ENCODE measurements at places on chromosomes 1 and 21.

- DNase-seq: no peak
Measured at GRCh38 chr1:232421143-232421796, 208.7 kb downstream of the SIPA1L2 start.

DNA sequence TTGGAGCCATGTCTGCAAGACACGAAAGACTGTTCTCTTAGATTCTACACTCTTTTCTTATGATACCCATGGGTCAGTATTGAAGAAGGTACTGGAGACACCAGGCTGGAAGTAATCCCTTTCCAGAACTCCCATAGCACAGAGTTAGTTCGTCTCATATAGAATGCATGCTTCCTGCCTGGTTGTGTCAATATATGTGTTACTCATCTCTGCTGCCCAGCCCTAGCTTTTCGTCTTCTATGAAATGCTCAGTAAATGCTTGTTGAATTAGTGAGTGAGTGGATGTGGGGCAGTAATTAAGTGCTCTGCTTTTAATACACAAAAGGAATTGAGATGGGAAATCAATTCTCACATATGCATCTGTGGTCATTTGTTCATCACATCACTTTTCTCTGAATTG lies 32.1 kb downstream of the ADCY10 start:
- peak; percentile 45 for DNase-seq

DNA sequence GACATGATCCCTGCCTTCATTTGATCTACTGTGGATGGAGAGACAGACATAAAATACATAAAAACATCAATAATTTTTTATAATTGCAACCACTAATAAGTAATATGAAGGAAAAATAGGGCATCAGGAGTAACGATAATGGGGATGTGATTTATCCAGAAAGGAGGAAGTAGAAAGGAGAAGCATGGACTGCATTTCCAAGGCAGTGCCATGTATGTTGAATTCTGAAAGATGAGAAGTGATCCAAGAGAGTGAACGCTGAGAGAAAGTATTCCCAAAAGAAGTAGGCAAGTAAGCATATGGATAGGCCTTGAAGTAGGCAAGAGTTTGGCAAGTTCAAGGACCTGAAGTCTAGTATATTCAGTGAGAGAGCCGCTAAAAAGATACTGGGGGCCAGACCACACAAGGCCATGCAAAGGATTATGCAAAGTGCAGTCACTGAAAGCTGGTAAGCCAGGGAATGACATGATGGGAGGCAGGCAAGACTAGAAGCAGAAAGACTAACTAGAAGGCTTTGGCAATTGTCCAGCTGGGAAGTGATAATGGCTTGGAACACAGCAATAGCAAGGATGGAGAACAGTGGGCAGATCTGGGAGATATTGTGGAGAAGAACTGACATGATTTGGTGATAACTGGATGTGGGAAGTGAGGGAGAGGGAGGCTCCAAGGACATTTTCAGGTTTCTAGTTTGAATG lies 85.9 kb downstream of the TM2D1 start:
- peak; percentile 20 for DNase-seq

DNA sequence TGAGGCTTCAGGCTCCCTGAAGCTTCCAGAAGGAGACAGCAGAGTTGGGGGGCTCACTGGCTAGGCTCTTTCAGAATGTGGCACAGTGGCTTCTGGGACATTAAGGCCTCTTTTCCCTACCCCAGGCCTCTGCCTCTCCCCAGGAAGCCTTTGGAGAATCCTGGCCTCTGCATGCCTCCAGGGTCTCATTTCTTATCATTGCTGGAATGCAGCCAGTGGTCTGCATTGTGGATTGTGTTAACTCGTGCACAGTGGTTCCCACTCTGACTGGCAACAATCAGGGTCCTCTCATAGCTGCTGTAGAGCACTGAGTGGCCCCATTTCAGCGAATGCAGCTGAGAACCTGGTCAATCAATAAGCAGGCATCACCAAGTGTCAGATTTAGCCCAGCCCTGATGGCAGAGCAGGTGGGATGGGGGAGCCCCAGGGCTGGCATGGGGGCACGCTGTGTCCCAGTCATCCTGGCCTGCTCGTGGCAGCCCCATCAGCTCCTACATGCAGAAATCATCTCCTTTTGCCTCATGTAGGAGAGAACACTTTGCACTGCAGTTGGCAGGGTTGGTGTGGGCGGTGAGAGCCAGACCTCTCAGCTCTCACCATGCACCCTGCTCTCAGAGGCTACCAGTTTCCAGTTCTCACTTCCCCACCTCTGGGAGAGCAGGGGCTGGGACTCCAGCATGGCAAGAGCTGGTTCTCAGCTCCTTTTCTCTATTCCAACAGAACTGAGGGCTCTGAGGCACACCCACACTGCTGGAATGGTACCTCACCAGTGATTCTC lies 13.4 kb downstream of the ADORA1 start:
- DNase-seq: no peak

GRCh38 chr1:79478160-79478559 lies 471.6 kb upstream of the ADGRL4 start:
- DNase-seq: no peak

GRCh38 chr1:91778964-91779363 lies 107.0 kb downstream of the TGFBR3 start:
- no peak for DNase-seq

DNA sequence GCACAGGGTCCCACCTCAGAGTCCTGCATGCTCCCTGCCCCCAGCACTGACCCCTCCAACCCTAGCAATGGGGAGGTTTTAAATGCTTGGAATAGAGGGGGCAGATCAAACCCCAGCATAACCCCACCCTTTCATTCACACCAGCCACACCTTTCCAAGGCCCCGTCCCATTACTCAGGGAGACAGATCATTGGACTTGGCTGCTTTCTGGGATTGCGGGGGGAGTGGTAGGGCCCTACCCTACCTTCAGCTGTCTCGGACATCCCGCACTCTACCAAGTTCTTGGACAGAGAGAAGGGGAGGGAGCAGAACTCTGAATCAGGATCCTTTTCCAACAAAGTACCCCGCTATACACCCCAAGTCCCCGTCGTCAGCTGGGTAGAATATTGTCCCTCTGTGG lies 983 bp downstream of the PADI2 start:
- DNase-seq: no peak

GRCh38 chr1:222912730-222913129 lies 97.9 kb downstream of the DISP1 start:
- DNase-seq: peak; percentile 47

DNA sequence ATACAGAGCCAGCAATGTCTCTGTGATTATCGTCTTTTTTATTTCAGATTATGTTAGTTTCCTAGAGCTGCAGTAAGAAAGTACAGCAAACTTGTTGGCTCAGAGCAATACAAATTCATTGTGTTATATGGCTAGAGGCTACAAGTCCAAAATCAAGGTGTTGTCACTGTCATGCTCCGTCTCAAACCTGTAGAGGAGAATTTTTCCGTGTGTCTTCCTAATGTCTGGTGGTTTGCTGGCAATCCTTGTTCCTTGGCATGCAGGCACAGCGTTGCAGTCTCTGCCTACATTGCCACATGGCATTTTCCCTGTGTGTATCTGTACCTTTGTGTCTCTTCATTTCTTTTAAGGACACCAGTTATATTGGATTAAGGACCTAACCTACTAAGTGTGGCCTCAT lies 244.4 kb downstream of the LRRIQ3 start:
- DNase-seq: no peak

GRCh38 chr1:56901716-56902115 lies 47.1 kb downstream of the C8A start:
- no peak for DNase-seq

DNA sequence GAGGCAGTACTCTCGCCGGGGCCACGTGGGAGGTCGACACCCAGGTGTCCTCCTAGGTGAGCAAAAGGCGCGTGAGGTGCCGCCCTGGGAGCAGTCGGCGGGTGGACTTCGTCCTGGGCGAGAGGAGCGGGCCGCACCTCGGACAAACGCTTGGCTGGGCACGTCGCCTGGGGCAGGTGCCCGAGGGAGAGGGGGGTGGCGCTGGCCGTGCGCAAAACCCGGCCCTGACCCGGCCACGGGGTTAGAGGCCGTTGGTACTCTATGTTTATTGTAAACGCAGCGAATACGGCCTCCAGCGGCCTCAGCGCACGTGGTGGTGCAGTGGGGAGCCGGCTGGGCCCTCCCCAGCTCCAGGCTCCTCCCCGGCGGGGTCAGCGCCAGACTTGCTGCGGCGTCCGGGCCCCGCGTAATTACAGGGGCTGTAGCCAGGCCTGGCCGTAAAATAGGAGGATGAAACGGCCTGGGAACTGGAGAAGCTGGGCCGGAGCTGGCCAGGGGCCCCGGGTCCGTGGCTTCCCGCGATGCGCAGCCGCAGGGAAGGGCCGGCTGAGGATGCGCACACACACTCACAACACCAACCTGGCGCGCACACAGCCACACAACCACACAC lies 1.6 kb upstream of the EFNA1 start:
- DNase-seq: no peak

DNA sequence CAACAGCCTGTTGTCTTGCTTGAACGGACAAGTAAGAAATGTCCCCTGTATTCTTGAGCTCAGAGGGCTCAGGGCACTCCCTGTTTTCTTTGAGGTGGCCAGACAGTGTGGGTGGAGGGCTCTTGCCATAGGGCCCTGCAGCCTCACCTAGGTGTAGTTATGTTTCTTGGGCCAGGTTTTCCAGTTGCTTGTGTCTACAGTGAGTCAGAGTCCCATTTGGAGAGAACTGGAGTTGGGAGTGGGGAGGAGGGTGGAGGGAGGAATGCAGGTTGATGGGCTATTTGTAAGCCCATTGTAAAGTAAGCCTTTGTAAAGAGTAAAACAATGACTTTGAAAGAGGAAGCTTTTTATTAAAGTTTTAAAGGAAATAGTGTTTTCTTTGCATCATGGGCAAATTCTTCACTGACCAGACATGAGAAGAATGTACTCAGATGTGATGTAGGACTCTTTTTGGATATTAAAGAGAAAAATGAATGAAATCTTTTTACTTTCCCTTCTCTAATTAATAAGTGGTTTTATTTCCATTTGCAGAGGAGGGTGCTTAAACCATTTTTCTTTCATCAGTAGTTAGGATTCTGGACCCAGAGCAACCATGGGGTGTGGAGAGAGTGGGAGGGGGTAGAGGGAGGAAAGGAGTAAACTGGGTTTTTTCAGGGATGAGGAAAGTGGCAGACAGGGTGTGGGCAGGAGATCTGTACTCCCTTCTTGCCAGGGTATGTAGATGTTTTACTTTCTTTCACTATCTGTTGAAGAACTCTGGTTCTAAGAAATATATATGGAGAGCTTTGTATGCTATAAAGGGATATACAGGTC lies 45.1 kb upstream of the MACF1 start:
- peak; percentile 52 for DNase-seq

DNA sequence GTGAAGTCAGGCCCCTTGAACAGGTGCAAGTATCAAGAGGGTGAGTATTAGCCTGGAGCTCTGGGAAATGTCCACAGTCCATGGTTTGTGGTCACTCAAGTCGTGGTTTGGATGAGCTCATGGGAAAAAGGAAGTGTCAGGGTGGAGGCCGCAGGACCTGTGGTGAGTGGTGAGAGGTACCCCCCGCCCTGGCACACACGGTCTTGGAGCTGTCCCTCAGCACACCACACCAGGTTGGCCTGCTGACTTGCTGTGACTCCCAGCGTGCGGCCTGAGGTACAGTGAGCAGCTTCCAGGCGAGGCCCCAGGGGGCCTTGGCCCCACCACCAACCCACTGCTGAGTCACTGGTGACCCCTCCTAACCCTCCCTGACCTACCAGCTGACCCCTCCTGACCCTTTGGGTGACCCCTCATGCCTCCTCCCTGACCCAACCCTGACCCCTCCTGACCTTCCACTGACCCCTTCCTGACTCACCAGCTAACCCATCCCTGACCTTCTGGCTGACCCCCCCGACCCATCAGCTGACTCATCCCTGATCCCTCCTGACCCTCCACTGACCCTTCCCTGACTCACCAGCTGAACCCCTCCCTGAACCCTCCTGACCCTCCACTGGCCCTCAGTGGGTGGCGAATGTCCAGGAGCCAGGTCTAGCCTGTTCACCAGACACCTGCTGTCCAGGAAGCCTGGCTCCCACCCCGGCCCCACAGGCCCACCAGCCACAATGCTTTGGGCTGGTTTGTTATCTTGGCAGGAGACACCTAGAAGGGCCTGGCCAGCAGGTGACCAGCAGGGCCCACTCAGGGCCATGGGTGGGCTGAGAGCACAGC lies 34.8 kb upstream of the RNF187 start:
- DNase-seq: no peak

All from fibroblast of skin of right biceps (primary cell).